T-helper 9 cell (primary cell): ENCODE measurements at places on chromosomes 7 and 10.

DNA sequence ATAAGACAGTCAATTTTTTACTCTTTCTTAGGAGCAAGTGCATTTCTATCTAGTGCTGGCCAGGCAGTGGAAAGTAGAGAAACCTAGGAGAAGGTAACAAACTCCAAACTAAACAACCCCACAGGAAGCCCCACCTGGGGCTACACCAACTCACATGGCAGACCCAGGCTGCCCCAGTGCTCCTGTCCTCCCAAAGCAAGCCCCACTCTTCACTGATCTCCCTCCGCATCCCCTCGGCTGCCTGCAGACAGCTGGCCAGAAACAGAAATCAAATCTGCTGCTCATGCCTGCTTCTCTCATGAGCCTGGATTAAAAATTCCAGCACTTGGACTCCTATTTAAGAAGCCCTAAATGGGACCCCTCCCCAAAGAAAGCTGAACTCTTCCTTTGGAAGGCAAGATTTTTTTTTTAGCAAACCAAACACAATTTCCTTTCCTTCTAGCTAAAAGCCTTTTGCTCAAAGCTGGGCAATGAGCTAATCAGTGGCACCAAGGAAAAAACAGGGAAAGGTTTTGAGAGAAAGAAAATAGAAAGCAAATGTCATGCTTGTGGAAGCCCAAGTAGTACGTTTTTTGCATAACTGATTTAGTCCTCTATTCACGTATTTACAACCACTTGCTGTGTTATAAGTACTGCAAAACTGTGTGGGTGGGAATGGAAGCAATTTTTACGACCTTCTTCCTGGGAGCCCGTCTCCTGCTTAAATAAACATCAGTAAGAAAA, 10.8 kb downstream of the PDE1C start:
- DNase-seq: no peak

GRCh38 chr10:89458291-89458690, 43.9 kb downstream of the IFIT5 start:
- DNase-seq: no peak

DNA sequence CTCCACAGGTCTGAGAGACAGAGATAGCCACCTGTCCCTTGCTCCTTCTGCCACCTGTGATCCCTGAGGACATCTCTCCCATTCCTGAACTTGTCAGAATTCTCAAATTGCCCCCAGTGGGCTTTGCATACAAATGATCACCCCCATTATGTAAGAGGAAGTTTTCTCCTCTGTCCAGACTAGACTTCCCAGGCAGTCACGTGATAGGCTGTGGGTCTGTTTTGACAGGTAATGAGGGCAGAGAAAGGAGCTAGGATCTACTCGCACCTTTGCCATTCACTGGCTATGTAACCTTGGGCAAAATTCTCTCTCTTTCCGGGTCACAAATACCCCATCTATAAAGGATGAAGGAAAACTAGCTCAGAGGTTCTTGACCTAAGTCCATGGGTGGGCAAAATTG, 21.4 kb upstream of the TM9SF3 start:
- DNase-seq: no peak

DNA sequence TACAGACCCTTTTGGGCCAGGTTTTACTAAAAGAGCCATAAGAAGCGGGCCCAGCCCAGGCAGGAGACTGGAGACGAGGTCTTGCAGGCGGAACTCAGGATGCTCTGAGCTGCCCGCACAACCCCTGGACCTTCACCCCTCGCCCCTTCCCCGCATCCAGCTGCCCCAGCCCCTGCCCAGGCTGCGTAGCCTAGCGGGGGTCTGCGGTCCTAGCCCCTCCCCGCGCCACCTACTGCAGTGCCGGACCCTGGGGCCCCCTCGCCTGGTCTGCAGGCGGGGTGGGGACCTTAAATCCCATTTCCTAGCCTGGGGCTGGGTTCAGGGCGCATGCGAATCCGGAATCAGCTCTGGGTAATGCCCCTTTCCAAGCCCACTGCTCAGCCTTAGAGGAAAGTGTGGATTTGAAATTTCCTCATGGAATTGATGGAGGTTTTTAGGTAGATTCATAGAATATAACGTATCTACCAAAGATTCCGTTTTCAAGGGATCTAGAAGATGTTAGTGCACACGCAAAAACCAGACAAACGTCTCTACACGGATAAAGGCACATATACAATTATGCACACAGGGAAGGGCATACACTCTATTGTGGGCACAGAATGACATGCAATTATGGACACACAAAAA, 546 bp upstream of the HOXA3 start:
- no peak for DNase-seq

DNA sequence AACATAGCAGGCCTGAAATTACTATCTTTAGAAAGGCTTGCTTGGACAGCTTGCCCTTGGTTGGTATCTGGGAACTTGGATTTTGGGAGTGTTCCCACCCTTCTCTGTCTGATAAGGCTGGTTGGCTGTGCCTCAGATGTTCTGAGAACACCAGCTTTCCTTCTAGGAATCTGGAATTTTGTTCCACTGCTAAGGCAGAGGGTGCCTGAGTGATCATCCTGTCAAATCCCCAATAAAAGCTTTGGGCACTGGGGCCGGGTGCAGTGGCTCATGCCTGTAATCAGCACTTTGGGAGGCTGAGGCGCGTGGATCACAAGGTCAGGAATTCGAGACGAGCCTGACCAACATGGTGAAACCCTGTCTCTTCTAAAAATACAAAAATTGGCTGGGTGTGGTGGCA, 5.0 kb downstream of the TRUB1 start:
- DNase-seq: no peak

- no peak for DNase-seq
Observed at GRCh38 chr10:34922138-34922537, 107.0 kb upstream of the PARD3 start.

- peak; percentile 96 for DNase-seq
Observed at GRCh38 chr7:138459413-138460175, 465 bp upstream of the TRIM24 start.

- DNase-seq: no peak
Observed at GRCh38 chr7:5172196-5172775, 17.7 kb upstream of the WIPI2 start.

DNA sequence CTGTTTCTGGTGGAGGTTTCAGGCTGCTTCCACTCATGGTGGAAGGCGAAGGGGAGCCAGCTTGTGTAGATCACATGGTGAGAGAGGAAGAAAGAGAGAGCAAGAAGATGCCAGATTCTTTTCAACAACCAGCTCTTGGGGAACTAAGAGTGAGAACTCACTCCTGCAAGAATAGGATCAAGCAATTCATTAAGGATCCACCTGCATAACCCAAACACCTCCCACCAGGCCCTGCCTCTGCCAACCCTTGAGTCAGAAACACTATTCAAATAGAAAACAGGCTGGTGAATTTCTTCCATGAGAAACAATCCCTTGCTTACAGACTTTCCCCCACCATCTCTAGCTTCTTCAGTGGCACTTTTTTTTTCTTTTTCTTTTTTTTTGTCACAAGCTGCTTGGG, 317.2 kb downstream of the GPR158 start:
- no peak for DNase-seq

DNA sequence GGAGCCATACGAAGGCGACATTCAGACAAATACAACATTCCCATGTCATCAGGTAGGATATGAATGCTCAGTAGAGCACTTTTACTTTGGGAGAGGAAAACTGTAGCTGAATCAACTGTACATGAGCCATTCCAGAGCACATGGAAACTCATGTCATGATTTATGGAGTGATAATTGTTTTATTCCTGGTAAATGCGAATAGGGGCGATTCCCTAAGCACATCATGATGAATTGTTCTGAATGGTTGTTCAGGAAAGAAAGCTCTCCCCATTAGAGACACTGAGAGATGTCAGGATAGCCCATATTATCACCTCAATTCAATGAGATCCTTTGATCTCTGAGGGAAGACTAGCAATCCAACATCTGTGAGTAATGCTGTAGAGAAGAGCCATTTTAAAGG, 243.6 kb downstream of the FOXP2 start:
- no peak for DNase-seq

GRCh38 chr7:106812027-106812643, 52.9 kb upstream of the PIK3CG start:
- no peak for DNase-seq

DNA sequence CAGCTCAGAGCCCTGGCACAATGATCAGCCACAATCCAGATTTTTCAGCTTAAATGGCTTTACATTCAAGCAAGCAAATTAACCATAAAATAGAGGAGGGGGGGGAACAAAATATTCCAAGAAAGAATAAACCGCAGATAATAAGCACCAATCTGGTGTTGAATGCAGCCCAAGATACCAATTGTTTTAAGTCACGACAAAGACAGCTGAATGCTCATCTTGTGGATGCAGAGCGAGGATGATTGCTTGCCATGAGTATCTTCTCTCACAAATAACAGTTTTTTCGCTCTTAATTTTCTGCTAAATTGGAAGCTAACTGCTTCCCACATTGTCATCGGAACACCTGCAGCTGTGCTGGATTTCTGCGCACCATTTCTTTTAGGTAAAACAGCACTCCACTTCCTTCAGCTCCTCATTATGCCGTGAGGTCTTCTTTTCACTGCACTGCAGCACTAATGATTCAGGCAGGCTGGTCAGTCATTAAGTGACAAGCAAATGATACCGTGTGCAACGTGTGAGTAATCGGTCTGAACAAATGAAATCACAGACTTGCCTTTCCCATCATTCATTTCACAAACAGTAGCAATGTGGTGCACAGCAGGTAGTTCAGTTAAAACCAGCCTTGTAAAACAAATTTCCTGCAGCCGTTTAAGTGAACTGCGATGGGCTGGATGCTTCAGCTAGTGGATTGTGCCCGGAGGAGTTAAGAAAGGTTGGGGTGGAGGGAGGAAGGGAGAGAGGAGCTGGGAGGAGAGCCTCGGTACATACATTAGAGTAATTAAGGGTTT, 106.4 kb upstream of the CDCA7L start:
- DNase-seq: no peak

- no peak for DNase-seq
Observed at GRCh38 chr7:366161-366803, 76.3 kb downstream of the FOXL3 start.

- no peak for DNase-seq
Observed at GRCh38 chr10:12849319-12850181, 152.0 kb downstream of the CCDC3 start.

- DNase-seq: no peak
Observed at GRCh38 chr10:58322072-58322834, 12.6 kb upstream of the UBE2D1 start.

- DNase-seq: no peak
Observed at GRCh38 chr10:34758447-34758996, 56.6 kb downstream of the PARD3 start.

DNA sequence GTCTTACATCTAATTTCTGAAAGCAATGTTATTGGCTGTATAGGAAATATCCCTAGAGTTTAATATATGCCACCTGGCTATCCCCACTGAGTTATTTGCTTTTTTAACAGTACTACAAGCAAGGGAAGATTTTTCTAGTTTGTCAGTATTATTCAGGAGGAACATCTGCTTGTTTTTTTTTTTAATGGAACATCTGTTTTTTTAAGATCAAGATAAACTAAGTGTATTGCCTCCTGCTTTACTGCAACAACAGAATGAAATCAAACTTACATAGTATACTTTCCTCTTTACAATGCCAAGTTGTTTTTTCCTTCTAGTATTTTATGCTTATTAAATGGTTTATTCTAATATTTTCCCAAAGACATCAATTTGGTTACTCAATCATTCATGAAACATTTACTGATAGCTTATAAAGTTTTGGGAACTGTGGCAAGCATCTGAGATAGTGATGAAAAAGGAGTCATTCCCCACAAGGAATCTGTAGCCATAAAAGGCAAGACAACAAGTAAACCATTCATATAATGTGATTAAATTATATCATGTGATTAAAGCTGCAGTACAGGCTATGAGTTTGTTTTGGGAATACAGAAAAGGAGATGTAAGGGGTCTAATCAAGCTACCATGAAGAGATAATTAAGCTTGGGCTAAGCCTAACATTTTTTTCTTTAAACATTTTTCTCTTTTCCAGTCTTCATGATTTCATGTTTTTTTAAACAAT, 17.4 kb downstream of the MTPN start:
- no peak for DNase-seq

DNA sequence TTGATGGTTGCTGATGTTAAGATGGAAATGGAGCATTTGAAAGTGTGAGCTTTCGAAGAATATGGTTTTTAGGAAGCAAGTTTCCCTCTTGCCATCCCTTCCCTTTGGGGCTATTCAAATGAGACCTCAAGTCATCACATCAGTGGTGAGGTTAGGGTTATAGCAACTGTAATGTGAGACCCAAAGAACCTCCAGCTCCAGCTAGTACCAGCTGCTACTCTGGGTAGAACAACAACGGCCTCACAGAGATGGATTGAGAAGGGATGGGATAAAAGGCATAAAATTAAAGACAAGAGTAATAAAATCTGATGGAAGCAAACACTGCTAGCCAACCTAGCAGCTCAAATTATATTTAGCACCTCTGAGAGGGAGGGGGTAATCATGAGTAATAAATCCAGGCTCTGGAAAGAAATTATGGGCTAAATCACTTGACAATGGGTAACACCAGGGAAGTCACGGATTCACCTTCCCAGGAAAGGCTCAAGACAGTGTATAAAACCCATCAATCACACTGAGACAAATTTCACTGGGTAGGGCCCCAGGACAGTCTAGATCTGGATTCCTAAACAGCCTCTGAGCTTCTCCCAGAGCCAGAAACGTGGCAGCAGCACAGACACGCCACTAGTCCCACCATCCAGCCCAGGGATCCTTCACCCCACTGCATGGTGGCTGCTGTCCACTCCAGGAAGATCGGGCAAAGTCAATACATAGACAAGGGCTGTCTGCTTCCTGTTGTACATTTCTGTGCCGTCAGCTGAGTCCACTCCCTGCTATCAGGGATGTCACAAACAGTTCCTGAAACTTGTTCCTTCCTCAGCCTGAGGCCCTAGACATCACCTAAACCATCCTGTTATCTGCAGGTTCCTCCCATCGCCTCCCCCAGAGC, 151.1 kb downstream of the GFRA1 start:
- no peak for DNase-seq

- no peak for DNase-seq
Observed at GRCh38 chr7:42227541-42227935, 9.5 kb downstream of the GLI3 start.

- no peak for DNase-seq
Observed at GRCh38 chr10:132344386-132344785, 12.4 kb downstream of the LRRC27 start.

DNA sequence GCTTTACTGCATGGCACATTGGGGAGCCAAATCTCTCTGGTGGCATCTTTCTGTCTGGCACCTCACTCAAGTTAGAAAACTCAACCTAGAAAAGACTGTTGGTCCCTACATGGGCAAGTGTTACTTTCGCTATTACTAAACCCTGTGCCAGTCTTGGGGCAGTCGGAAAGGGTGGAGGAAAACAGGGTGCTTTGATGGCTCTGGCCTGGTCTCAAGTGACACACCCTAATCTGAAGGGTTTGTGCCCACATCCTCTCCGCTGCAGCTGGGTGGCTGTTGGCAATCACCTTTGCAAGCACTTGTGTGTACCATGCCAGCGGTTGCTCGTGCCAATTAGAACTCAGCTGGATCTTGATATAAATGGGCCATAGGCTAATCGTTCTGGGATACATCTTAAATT, 159.8 kb upstream of the ITGB1 start:
- DNase-seq: peak; percentile 39

GRCh38 chr7:116399819-116400218, 99.7 kb upstream of the CAV2 start:
- no peak for DNase-seq

GRCh38 chr10:60420991-60421894, 31.6 kb upstream of the ANK3 start:
- no peak for DNase-seq
